ENCODE measurements at places on chromosomes 2 and 18.

GRCh38 chr2:217438821-217439220, 564.0 kb downstream of the TNS1 start:
- DNase-seq: no peak

GRCh38 chr2:148299616-148300015, 278.7 kb downstream of the MBD5 start:
- no peak for DNase-seq

DNA sequence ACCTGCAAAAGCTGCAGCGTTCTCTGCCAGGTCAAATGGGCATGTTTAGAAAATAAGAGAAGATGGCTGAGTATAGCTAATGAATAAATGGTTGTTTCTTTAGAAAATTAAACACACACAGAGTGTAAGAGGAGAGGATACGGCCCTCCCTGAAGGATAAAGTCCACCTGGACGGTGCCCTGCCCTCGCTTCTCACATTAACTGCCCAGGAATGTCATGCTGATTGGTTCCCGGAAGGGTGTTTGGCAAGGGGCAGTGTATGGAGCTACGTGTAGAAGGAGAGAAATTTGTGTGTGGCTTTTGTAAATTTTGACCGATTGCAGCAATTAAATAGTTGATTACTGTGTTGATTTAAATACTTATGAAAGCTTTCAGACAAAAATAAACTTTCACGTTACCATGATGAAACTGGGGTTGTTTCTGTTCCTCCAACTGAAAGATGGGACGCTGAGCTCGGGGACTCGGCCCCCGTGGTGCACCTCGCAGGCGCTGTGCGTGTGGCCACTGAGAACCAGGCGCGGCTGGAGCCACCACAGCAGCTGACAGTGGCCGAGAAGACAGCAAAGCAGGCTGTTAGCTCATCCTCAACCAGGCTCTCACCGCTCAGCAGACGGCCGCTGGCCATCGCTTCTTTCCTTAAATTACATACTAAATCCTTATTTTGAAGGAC, 22.7 kb downstream of the MPPE1 start:
- no peak for DNase-seq

GRCh38 chr18:72638376-72638775, 94.2 kb upstream of the CBLN2 start:
- DNase-seq: no peak

GRCh38 chr2:158493458-158493857, 36.7 kb downstream of the PKP4 start:
- DNase-seq: no peak
